Muscle of leg (tissue), 16 donors: ENCODE measurements at places on chromosomes 11 and 22. TPM values are rescaled to one million over a fixed set of nuclear protein-coding genes. Genes with fewer than 3 reads are reported as not detected.

DNA sequence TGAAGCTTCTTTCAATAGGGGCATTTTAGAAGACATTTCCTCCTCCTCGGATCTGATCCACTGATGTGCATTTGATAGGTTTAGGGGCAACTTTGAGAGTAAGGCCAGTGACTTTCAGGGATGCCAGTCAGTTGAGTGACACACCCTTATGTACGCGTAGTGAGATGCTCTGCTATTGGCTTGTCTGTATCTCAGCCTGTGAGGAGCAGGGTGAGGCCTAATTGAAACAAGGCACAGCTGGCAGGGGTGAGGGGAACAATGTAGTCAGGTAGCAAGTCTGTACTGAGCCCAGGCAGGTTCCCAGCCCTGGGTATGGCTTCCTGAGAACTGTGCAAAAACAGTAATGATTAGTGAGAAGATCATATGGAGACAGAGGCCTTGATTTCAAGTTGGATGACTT, 61.5 kb downstream of the STIM1 start:
- H3K27me3 ChIP-seq, result no peaks in the 10 kb centered on the region
- DNase-seq, result no peak
- no peak overlapping the region for H3K27ac ChIP-seq

GRCh38 chr11:45621588-45621987, 43.8 kb downstream of the CHST1 start:
- H3K27me3 ChIP-seq, result peaks cover 3% of the 10 kb centered on the region
- H3K36me3 ChIP-seq, result no peaks in the 10 kb centered on the region
- no peak overlapping the region for H3K27ac ChIP-seq
- peaks cover 5% of the 10 kb centered on the region for H3K4me1 ChIP-seq

DNA sequence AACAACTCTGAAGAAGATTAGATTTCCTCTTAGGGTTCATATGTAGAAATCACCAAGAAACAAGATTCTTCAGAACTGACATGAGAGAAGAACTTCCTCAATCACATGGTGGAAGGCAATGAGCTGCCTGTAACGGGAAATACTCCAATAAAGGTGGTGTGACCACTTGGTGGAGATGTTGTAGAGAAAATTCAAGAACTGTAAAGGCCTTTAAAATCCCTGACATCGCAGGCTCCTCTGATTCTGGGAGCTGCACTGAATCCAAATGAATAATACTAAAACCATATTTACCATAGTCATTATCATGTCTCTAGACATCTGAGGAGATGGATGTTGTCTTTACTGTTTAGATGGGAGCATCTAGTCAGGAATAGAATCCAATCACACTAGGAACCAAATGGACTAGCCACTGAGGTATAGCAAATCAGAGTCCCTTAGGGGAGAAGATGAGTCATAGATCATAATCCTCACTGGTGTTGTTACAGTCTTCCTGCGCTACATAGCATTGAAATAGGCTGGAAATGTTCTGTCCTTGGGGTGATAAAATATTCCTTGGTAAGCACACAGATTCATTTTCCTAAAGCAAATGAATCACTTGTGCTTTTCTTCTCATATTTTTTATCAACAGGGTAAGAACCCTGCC, 321.6 kb upstream of the TENM4 start:
- H3K4me3 ChIP-seq, result no peak overlapping the region
- H3K4me1 ChIP-seq, result no peaks in the 10 kb centered on the region
- no peaks in the 10 kb centered on the region for H3K27me3 ChIP-seq

- H3K4me3 ChIP-seq, result no peak overlapping the region
- peaks cover 3% of the 10 kb centered on the region for H3K4me1 ChIP-seq
- no peak for DNase-seq
Measured at GRCh38 chr11:102291831-102292230, 25.5 kb upstream of the BIRC3 start.

DNA sequence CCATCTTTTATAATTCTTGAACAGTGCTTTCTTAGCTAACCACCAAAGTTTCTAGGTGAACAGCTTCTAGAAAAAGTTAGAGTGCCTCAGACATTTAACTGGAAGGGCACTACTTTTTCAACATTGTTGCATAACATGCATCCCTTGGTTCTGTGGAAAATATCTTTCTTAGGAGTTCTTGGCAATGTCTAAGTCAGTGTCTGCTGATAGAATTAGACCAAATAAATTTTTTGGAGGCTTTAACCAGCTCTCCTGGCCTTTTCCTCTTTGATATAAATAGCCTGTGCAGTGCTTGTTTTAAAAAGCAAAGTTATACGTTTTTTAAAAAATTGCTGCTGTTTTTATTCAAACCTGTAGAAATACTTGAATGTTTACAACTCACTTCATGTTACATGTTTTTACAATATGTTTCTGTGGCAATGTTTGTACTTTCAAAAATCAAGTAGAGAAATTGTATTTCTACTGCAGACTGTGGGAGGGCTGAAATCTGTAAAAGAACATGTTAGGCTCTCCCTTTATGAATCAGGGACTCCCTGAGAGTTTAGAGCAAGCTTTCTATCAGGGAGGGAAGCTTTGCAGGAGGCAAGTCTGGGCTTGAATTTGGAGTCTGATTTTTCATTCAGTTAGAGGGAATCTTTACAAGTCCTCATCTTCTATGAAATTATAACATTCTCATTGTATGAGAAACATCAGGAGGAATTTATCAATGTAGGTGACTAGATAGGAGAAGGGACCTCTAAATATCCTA, 16.3 kb upstream of the PANX1 start:
- no peaks in the 10 kb centered on the region for H3K4me1 ChIP-seq
- no peak overlapping the region for H3K27ac ChIP-seq
- H3K27me3 ChIP-seq, result no peaks in the 10 kb centered on the region
- H3K36me3 ChIP-seq, result no peaks in the 10 kb centered on the region

GRCh38 chr22:45997777-45998637, 21.0 kb upstream of the WNT7B start:
- peaks cover 84% of the 10 kb centered on the region for H3K4me1 ChIP-seq
- H3K27me3 ChIP-seq, result no peaks in the 10 kb centered on the region
- peak overlapping the region; percentile 81 for H3K27ac ChIP-seq
- DNase-seq, result no peak
- H3K36me3 ChIP-seq, result no peaks in the 10 kb centered on the region

GRCh38 chr11:5713695-5714094, 22.6 kb upstream of the OR56B1 start:
- no peak for DNase-seq
- no peak overlapping the region for H3K27ac ChIP-seq
- no peaks in the 10 kb centered on the region for H3K27me3 ChIP-seq
- no peaks in the 10 kb centered on the region for H3K4me1 ChIP-seq
- H3K36me3 ChIP-seq, result no peaks in the 10 kb centered on the region

DNA sequence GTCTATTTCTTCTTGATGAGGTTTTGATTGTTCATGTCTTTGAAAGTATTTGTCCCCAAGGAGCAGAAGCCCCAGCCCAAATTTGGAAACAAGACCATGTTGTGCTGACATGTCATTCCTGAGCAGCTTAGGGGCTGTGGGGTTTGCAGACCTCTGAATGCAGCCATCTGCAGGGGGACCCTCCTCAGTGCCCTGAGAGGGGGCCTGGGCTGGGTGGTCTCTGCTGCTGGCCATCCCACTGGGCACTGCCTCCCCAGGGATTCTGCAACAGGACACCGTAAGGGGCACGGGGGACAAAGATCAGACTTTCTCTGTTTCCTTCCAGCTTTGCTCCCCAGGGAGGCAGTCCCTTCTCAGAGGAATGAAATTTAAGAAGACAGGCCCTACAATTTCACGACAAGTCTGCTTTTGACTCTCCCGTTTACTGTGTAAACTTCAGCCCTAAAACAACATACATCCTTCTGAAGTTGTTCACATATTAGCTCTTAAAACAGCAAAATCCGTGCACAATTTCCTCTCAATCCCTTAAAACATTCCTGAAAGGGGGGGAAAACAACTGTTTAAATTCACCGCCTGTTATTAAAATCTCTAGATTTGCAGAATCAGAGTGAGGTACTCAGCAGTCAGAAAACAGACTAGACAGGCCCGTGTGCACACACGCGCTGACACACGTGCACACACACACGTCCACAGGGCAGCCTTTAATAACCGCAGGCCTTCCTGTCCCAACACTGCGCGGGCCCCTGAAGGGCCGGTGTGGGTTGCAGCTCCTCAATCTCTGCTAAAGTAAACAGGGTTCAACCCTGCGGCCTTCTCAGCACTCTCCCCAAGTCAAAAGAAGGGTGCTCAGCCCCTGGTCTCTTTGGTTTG, 109.8 kb downstream of the KCNQ1 start:
- H3K27ac ChIP-seq, result peak overlapping the region; percentile 31
- H3K27me3 ChIP-seq, result peaks cover 5% of the 10 kb centered on the region
- peaks cover 40% of the 10 kb centered on the region for H3K4me1 ChIP-seq

Gene SHANK2
- total RNA-seq, result 1.1 TPM

Gene ANKK1
- 0.09 TPM for total RNA-seq

Gene TSPAN4
- 60.3 TPM for total RNA-seq
